ENCODE measurements at places on chromosomes 7 and 10.

DNA sequence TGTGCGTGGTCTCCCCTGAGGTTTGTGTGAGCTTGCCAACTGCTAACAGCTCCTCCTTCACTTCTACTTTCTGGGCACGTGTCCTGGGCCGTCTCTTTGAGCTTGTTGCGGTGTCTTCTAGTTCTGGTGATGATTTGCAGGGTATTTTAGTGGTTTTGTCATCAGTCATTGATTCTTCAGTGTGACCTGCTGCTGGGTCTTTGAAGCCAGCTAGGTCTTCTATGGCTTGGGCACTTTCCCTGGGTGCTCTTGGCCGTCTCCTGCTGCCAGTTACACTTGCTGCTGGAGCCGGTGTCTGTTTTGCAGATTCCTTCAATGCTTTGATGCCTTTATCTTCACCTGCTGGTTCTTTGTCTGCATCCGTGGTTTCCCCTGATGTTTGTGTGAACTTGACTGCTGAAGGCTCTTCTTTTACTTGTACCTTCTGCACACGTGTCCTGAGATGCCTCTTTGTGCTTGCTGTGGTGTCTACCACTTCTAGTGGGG is 23.0 kb downstream of the MKI67 start:
- DNase-seq = no peak

- DNase-seq = no peak
Measured at GRCh38 chr7:2611401-2611800, 20.4 kb upstream of the TTYH3 start.

GRCh38 chr10:29958440-29958839 is 100.9 kb downstream of the JCAD start:
- DNase-seq = no peak

DNA sequence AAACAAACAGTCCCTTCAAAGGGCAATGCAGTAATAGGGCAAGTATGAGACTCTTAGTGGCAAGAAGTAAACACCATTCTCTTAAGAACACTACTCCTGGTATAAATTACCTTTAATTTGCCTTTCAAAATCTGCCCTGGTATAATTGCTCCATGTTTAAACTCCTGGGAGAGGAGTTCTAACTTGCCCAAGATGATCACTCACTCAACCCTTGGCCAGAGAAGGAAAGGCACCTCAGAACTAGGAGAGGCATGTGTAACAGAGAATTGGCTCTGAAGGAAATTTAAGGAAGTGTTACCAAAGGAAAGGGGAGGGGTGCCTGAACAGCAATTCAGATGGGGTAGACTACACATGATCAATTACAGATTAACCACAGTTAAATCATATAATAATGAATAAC is 1173.6 kb upstream of the SORCS1 start:
- no peak for DNase-seq

DNA sequence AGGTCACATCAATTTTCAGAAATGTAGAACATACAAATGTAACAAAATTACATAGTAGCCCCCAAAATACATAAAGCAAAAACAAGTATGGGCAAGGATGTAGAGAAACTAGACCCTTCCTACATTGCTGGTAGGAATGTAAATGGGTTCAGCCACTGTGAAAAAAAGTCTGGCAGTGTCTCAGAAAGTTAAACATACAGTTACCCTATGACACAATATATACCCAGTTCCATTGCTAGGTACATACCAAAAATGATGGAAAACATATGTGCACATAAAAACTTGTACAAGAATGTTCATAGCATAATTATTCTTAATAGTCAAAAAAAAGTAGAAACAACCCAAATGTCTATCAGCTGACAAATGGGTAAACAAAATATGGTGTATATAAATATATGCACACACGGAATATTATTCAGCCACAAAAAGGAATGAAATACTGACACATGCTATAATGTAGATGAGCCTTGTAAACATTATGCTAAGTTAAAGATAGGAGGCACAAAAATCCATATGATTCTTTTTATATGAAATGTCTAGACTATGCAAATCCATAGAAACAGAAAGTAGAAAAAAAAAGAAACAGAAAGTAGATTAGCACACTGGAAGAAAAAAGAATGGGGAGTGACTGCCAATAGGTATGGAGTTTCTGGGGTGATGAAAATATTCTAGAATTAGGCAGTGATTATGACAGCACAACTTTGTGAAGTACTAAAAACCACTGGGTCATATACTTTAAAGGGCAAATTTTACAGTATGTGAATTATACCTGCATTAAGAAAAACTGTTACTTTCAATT is 13.5 kb downstream of the HERPUD2 start:
- no peak for DNase-seq

DNA sequence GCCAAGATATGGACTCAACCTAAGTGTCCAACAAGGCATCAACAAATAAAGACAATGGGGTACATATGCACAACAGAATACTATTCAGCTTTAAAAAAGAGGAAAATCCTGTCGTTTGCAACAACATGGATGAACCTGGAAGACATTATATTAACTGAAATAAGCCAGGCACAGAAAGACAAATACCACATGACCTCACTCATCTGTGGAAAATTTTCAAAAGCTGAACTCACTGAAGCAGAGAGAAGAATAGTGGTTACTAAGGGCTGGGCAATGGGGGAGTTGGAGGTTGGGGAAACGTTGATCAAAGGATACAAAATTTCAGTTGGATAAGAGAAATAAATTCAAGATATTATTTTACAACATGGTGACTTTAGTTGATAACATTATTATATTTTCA is 221.4 kb upstream of the PITRM1 start:
- no peak for DNase-seq

DNA sequence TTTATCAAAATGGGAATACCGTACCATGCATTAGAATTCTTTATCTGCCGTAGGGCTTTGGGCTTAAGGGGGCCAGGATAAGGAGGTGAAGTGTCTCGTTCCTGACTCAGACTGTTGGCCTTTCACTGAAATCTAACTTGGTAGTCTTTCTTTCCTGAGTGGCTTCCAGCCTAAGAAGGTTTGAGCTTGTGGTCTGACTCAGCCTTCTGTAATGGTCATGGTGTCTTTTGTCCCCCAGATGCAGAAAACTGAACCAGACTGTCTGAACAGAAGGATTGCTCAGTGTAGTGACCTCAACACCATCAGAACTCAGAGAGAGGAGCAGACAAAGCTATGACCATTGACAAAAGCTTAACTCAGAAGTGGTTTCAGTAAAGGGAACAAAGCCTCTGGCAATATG is 39.5 kb downstream of the WNT2 start:
- no peak for DNase-seq

- DNase-seq = no peak
Measured at GRCh38 chr7:1257221-1257620, 24.5 kb downstream of the UNCX start.

DNA sequence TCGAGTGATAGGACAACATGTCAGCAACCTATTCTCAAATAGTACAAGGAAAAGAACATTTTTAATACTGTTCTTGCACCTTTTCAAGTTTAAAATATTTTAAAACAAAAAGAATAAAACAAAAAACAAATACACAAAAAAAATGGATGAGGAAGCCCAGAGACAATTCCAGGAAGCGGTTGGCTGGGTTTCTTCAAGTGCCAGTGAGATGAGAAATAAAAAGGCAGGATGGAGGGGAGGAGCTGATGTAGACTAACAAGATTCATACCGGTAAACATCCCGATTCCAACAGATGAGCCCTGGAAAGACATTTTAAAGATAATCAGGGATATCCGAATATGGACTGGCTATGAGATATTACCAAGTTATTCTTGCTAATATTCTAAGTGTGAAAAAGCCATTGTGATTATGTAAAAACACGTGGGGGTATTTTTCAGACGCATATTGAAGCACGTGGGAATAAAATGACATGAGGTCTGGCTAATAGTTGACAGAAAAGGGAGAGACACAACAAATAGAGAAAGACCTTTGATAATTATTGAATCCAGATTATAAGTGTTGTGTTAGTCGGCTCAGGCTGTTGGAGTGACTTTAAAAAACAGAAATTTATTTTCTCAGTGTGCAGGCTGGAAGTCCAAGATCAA is 101.3 kb upstream of the LRRC4 start:
- DNase-seq = no peak

DNA sequence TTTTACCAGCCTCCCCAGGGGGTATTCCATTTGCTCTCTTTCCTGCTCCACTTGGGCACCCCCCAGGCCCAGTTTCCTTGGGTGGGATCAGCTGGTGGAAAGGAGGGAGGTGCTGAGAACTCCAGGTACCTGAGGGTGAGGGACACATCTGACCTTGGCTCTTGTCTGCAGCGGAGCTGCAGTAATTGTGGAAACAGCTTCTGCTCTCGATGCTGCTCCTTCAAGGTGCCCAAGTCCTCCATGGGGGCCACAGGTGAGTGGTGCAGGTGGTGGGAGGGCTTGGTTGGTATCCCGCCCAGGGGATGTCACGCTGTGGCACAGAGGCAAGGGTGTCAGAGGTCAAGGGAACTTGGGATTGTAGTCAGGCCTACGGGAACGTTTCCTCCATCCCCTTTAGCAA is 14.3 kb downstream of the SFRP5 start:
- no peak for DNase-seq

DNA sequence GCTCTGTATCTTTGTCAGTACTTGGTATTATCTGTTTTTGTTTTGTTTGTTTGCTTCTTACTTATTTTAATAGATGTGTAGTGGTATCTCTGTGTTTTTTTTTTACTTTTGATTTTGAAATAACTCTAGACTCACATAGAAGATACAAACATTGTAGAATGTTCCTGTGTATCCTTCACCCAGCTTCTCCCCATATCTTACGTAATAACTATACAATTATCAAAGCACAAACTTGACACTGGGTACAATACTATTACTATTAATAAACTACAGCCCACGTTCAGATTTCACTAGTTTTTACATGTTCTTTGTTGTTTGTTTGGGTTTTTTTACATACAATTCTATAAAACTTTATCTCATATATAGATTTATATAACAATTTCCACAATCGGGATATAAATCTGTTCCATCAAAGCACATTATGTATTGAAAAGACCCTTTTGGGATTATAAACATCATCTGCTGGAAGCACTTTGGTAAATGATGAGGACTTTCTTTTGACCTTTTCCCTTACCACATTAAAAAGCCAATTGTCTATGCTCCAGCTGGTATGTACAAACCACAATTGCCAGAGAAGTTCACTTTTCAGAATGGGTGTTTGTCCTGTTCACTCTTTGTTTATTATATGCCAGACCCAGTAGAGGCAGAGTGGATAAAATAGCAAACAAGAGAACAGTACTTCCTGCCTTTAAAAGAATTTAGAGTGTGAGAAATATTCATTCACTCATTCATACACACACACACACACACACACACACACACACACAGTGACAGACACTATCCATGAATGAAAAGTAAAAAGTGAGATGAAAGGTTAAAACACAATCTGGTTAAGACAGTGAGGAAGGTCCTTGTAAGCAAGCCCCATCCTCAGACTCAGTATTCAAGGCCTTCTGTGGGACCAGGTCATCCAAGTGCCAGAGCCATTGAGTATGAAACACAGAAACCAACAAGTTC is 113.0 kb downstream of the SGMS1 start:
- DNase-seq = no peak

Data from stimulated activated CD8-positive, alpha-beta memory T cell treated with anti-CD3 and anti-CD28 coated beads, Interleukin-4, amount 100 ng/mL, for 1 hour (primary cell).